ENCODE measurements at places on chromosomes 11 and 22. TPM values are rescaled to one million over a fixed set of nuclear protein-coding genes. Genes with fewer than 3 reads are reported as not detected.

GRCh38 chr11:127193950-127194349, 193.4 kb upstream of the KIRREL3 start:
- DNase-seq = no peak

DNA sequence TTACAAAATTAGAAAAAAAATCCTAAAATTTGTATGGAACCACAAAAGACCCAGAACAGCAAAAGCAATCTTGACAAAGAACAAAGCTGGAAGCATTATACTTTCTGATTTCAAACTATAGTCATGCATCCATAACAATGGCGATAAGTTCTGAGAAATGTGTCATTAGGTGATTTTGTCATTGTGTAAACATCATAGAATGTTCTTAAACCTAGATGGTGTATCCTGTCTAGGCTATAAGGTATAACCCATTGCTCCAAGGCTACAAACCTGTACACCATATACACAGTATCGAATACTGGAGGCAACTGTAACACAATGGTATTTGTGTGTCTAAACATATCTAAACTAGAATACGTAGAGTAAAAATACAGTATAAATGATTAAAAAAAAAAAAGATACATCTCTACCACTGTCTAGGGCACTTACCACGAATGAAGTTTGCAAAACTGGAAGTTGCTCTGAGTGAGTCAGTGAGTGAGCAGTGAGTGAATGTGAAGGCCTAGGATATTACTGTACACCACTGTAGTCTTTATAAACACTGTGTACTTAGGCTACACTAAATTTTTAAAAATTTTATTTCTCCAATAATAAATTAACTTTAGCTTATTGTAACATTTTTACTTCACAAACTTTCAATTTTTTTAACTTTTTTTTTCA, 18.1 kb upstream of the SC5D start:
- no peak for DNase-seq

DNA sequence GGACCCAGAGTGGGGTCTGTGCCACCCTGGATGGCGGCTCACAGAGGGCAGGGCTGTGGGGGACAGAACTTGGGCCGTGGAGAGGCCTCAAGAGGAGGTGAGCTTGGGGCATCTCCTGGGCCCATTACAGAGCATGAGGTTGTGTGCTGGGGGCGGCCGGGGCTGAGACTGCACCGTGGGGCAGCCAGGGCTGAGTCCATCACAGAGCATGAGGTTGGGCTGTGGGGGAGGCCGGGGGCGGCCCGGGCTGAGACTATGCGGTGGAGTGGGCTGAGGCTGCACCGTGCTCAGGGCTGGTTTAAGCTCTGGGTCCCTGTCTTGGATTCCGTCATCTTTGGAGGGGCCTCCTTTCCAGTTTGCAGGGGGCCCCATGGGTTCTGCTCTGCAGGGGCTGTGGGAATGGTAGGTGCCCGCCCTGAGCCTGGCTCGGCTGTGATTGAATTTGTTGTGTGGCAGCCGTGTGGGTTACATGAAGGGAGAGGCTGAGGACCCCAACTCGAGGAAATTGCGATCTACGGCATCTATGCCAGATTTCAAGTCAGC, 38.1 kb upstream of the MUC5AC start:
- DNase-seq = no peak

- DNase-seq = no peak
Observed at GRCh38 chr11:15288863-15289262, 174.1 kb downstream of the INSC start.

P2RY6 gene
- 2.0 TPM for polyA plus RNA-seq

Measured in renal pelvis (tissue), 12 donors.